GM13976 (cell line): ENCODE measurements at places on chromosomes 3 and 15.

DNA sequence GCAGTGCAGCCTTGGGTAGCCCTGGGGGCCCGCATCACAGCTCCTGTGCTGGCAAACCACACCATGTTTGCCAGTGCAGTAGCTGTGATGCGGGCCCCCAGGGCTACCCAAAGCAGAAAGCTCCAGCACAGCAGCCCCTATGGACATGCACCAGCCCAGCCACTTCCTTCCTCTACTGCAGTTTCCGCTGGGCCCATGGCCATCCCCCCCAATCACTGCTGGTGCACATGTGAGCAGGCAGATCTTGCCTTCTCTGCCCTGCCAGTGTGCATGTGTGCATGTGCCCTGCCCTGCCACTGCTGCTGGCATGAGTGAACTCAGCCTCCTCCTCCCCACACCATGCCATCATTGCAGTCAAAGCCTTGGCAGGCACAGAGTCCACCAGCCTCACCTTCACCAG, 20.1 kb upstream of the MINAR1 start:
- no peak for DNase-seq

- no peak for DNase-seq
Measured at GRCh38 chr3:42032693-42033349, 58.3 kb upstream of the TRAK1 start.

DNA sequence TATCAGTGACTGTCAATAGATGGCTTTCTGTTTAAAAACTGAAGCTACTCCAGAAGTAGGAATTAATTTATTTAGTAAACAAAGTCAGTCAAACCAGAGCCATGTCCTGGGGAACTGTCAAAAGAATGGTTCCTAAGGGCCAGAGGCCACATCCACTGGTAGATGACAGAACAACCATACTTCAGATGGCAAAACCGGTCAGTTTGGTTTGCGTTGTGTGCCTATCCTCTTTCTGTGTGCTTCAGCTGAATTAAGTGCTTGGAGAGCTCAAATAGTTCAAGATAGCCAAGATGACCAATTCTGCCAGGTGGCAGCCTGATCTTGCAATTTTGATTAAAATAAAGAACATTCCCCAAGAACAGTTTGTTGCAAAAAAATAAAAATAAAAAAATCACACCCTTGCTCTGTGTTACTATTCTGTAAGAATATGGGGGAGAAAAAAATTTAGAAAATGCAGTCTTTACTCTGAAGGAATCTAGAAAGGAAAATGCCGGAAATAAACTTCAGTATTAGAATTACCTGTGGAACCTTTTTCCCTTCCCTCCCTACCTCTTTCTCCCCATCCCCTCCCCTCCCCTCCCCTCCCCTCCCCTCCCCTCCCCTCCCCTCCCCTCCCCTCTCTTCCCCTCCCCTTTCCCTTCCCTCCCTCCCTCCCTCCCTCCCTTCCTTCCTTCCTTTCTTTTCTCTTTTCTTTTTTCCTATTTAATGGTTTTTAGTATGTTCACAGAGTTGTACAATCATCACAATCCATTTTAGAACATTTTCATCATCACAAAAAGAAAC, 2.5 kb downstream of the MAP3K13 start:
- no peak for DNase-seq

- DNase-seq, result no peak
Measured at GRCh38 chr3:104578558-104578957, 788.2 kb upstream of the ALCAM start.

DNA sequence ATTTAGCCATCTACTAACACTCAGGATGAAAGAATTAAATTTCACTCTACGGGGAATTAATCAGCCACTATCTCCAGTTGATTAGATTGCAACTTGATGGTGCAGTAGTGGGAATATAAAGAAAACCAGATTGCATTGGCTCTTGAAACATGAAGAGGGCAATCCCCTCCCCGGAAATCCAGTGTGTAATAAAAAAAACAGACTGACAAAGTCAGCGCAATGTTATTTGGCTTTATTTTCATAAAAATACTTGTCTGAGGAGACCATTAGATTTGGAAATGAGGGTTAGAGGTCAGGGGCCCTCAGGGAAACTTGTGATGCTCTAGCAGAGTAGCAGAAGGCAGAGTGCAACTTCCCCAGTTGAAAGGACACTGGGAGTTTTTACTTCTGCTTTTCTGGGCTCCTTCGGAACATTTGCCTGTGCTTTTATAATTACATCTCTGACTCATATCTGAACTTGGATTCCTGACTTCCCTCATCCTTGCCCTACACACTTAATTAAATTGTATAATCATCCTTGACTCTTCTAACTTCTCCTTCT, 326.8 kb downstream of the TUSC7 start:
- DNase-seq, result no peak

GRCh38 chr15:85381850-85382751, 1.7 kb downstream of the AKAP13 start:
- no peak for DNase-seq

GRCh38 chr15:89155656-89156055, 65.7 kb downstream of the RLBP1 start:
- no peak for DNase-seq

DNA sequence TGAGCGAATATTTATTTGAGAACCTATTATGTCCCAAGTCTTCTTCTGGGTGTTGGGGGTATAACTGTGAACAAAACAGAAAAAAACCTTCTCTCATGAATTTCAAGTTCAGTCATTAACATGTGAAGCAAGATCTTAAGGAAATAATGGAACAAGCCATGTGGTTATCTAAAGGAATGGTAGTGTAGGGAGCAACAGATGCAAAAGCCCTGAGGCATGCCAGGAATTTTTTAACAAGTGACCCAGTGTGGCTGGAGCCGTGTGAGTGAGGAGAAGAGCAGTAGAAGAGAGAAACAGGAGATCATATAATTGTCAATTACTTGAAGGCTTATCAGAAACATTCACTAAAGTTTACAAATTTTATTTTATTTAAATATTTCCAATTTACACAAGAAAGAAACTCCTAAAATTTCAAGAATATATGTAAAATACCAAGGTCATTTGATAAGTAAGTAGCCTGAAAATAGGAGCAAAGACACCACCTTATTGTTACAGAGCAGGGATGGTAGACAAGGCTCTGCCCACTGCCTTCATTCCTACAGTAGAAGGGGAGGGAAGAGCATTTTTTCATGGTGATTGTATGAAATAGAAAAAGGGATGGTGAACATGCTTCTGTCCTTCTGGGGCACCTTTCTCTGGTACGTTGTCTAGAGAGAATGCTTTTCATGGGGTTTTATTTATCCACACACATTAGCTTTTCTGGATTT, 345.1 kb downstream of the PLOD2 start:
- DNase-seq, result no peak

- DNase-seq, result no peak
Measured at GRCh38 chr3:140097874-140098635, 163.1 kb downstream of the CLSTN2 start.

DNA sequence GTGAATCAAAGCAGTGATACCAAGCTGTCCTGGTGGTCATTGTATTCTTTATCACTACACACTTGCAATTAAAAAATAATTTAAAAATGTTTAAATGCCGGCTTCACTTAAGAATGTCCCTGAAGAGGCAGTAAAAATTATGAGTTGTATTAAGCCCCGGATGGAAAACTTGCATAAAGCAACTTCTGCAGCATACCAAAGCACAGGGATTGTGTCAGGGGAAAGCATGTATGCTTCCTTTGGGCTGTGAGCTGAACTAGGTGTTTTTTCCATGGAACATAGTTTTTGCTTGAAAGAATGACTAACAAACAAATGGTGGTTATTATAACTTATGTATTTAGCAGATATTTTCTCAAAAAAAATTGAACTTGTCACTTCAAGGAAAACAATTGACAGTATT, 143.1 kb downstream of the ARNT2 start:
- DNase-seq, result no peak

GRCh38 chr3:14231998-14232501, 53.4 kb downstream of the LSM3 start:
- DNase-seq, result no peak

DNA sequence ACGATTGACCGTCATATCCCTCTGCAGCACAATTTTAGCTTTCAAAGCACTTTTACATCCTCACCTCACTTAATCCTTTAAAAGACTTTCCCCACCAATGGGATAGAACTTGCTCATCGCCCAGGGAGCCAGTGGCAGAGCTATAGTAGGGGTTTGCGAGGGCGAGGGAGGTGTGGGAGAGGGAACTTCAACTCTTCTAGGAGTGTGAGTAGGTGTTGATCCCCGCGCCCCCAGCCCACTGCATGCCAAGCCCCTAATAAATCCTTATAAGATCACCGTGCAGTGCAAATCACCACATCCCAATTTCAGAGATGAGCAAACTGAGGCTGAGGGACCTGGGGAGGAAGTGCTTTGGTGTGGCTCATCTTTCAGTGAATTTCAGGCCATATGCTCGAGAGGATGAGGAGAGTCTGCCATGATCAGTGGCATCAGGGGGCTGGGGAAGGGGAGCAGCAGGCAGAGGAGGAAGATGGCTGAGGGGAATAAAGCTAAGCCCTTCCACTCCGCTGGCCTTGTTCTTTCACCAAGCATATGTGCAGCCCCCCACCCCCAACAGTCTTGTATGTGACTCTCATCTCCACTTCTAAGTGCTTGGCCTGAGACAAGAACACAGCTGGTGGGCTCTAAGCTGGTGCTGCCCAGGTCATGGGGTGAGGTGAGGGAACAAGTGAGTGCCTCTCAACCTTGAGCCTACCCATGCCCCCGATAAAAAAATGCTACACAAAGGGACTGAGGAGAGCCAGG, 5.1 kb downstream of the INSYN1 start:
- DNase-seq, result no peak

- no peak for DNase-seq
Measured at GRCh38 chr15:70170096-70170699, 72.5 kb upstream of the TLE3 start.
